ENCODE measurements at places on chromosomes 7 and 10.

- no peak for DNase-seq
Measured at GRCh38 chr10:69333205-69333604, 54.9 kb downstream of the HK1 start.

DNA sequence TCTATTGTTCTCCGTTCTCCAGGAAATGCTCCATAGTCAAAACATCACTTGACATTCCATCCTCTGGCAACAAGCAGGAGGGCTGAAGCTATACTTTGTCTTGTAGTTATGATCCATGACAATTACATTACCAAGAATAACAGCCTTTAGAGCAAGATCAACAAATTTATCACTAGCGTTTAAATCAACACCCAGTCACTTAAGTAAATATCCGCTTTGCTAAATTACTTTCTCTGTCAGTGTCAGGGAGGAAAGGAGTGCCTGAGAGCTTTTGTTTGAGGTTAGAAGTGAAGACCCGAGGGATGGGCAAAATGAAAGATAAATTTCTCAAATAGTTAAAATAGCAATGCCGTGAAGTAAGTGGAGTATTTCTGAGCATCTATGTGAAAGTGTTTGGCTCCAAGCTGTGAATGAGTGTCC lies 236.1 kb upstream of the BMPER start:
- DNase-seq, result no peak

- no peak for DNase-seq
Measured at GRCh38 chr7:20216406-20217036, 663 bp downstream of the MACC1 start.

- peak; percentile 10 for DNase-seq
Measured at GRCh38 chr7:2969398-2970306, 74.0 kb downstream of the CARD11 start.

DNA sequence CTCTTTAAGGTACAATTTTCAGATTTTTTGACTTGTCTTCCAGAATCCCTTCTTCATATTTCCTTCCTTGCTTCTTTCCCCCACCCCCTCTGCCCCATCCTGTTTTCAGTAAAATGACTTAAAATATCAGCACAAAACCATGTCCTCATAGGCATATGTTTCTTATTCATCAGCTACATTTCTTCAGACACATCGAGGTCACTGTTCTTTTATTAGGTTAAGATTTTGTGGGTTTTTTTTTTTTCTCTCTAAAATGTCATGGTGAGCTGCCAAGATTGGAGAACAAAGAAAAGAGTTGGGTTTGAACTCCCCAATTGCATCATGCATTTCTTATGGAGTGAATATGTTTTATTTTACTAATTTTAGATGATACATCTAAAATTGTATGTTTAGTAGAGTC lies 35.8 kb downstream of the LAMB4 start:
- DNase-seq, result no peak

DNA sequence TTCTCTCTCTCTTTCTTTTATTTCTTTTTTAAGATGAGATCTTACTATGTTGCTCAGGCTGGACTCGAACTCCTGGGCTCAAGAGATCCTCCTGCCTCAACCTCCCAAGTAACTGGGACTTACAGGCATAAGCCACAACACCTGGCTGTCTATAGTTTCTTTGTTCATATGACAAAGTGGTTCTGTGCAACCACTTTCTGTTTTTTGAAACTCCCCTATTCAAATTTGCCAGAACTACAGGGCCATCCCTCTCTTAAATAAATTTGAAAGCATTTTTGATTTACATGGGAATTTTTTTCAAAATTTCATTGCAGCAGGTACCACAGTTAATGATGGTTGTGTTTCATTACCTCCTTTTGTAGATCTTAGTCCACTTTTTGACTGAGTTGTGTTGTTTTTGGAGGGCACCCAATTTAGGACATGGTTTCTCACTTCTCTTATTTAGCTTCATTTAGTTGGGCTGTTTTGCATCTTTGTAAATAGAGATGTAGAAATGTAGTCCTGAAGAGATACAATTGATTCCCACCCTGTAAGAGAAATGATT lies 119.2 kb downstream of the LRRC4 start:
- no peak for DNase-seq

DNA sequence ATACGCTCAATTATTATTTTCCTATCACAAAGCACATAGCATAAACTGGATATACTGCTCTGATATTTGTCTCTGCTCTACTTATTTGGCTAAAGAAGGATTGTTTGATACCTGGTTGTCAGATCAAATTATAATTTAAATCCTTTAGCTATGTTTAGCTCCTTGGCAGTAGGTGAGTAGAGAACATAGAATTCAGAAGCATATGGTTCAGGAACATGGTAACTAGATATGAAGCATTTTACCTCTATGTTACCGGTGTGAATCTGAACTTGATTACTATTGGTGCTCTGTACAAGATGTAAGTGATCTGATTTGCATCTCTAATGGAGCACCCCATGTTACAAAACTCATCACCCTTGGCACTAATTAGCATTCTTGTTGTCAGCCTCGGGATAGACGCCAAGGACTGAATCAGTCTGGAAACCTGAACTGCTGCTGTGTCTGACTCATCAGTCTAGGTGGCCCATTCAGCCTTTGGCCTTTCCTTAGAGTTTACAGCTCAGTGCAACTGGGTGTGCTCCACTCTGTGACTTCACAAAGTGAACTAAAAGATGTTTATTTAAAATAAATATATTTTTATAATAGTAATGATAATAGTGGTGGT lies 12.3 kb upstream of the MYPN start:
- DNase-seq, result no peak

DNA sequence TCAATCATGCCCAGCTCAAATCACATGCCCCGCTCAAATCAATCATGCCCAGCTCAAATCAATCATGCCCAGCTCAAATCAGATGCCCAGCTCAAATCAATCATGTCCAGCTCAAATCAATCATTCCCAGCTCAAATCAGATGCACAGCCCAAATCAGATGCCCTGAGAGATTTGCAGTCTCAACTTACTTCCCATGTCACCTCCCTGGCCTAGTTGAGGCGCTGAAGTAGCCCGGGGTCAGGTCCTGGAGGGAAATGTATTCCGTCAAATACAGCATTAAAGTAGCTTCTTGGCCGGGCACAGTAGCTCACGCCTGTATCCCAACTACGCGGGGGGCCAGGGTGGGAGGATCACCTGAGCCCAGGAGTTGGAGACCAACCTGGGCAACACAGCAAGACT lies 15.7 kb upstream of the PRKAR1B start:
- no peak for DNase-seq

GRCh38 chr7:111168182-111168581 lies 77.3 kb downstream of the LRRN3 start:
- DNase-seq, result no peak

GRCh38 chr7:1890289-1891235 lies 220.5 kb downstream of the ELFN1 start:
- DNase-seq, result no peak

DNA sequence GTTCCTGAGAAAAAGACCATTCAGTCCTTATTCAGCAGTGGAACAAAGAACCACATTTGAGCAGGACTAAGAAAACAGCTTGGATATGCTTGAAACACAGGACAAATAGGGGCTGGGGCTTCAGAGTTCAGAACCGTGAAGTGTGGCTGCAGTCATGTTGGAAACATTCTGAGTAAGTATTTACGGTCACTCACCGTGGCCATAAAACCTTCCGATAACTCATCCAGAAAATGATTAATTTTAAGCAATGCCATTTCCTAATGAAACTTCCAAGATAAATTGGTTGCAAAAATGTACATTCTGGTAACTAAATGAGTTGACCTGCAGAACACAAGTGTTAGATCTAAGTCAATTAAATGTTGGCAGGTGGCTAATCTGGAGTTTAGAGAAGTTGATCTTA lies 279.2 kb downstream of the CXCL12 start:
- no peak for DNase-seq

DNA sequence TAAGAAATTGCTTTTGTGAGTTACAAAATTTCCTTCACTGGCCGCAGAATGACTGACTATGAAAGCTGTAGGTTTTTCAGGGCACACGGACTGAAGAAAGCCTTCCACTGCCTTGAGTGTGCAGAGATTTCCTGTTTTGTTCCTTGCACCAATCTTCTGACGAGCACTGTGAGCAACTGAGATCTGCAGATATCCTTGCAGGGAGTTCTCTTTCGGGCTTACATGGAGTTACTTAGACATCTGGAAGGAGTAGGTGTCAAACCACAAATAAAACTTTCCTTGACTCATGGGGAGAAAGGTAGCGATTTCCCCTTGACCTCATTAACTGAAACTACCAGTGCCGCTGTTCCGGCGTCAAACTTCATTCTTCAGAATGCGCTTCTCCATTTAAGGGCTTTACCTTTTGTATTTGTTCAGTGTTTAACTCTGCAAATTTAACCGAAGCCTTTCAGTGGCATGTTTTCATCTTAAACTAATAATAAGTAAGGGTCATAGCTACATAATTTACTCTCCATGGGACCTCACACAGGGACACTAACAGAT lies 1175.3 kb downstream of the GATA3 start:
- no peak for DNase-seq

GRCh38 chr10:1278306-1278705 lies 222.1 kb downstream of the WDR37 start:
- DNase-seq, result no peak

DNA sequence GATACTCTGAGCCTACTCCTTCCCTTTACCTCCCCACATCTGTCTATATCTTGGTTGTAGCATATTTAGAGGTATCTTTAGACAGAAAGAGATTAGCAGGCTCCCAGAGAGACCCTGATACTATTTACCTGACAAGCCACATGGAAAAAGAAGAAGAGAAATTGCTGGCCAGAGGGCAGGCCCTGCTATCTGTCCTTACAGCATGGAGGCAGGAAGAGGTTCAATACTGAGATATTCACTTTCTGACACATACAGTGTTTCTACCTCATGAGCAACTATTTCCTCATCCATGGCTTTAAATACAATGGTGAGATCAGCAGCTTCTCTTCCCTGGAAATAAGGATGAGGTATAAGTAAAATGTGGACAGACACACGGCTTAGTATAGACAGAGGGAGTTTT lies 33.9 kb upstream of the TSPAN13 start:
- DNase-seq, result no peak

DNA sequence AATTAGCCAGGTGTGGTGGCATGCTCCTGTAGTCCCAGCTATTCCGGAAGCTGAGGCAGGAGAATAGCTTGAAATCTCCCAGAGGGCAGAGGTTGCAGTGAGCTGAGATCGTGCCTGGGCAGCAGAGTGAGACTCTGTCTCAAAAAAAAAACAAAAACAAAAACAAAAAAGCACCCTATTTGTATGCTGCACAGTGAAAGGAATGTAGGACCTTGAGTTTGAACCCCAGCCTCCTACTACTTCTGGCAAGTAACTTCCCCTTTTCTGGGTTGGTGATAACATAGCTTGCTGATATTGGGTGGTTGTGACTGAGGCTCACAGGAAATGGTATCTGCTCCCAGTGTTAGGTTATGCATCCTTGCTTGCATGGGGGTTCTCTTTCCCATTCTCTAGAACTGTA lies 205.3 kb downstream of the BUB3 start:
- DNase-seq, result no peak

DNA sequence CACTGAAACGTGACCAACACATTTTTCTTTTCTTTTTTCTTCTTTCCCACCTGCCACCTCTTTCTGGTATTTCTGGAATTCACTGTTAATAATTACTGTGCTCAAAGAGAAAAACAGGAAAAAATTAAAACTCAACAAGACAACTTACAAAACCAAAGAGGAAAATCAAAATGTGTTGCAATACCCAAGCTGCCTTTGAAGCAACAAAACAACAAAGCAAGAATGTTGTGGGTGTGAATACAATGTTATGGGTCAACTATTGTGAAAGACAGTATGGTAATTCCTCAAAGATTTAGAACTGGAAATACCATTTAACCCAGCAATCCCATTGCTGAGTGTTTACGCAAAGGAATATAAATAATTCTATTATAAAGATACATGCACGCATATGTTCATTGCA lies 415.1 kb downstream of the GFRA1 start:
- no peak for DNase-seq

DNA sequence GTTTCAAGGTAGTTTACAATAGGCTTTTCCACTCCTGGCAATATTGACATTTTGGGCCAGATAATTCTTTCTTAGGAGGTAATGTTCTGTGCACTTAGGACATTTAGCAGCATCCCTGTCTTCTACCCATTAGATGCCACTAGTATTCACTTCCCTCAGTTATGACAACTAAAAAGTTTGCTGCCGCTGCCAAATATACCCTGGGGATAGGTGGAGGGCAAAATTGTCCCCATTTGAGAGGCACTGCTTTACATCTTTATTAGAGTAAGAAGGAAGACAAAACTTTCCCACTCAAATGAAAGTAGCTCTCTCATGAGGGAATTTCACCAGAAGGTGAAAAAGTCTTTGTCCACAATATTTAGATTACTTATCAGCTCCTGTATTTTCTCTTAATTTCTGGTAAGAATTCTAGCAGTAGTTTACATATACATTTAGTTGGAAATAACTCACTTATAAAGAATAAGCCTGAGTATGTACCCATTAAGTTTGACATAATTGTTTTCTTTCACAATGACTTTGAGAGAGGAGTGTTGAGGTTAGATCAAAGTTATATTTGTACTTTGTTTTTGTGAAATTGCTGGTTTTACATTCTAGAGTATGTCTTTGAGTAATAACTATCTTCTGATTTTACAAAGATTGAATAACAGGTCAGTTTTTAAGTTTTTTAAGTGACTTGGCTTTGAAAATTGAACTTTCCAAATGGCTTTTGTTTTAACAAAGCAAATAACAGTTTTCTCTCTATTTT lies 46.0 kb downstream of the HELLS start:
- DNase-seq, result no peak

- DNase-seq, result peak; percentile 64
Measured at GRCh38 chr7:66099551-66100407, 14.9 kb upstream of the CRCP start.

- no peak for DNase-seq
Measured at GRCh38 chr7:30148426-30148825, 13.6 kb downstream of the MTURN start.

DNA sequence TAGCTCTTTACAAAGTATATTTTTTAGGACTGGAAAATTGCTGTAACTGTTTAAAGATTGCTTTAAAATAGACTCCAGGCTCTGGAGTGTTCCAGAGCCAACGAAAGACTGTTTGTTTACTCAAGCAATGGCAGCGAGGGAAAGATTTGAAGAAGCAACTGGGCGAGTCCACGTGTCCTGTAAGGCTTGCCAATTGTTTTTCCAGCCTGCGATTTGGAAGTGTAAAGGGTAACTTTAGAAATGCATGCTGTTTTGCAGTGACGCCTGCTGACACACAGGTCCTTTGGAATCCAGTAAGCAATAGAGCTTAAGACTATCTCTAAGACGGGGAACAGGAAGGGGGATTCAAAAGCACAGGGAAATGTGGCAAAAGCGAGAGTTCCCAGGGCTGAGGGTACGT lies 55.8 kb downstream of the TACC2 start:
- no peak for DNase-seq

Data from activated naive CD4-positive, alpha-beta T cell treated with anti-CD3 and anti-CD28 coated beads for 36 hours (primary cell).